Activated naive CD4-positive, alpha-beta T cell treated with anti-CD3 and anti-CD28 coated beads, Interleukin-2, amount 50 U/mL, for 16 hours (primary cell): ENCODE measurements at places on chromosomes 5 and 9.

DNA sequence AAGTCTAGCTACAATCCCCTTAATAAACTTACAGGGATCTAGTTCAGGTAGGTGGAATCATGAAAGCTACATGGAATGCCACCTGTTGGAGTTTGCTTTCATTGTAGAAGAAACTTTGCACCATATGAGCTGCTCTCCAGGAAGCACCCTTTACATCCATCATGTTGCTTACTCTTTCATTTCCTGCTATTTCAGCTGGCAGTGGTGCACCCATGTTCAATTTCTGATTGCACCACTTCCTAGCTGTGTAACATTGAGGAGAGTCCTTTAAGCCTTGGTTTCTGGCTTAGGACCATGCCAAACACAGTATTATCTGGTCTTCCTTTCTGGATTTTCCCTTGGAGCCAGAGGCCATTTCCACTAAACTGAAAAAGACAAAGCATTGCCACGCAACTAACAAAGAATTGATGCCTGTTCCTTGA, 123.3 kb upstream of the SLC12A2 start:
- no peak for DNase-seq

DNA sequence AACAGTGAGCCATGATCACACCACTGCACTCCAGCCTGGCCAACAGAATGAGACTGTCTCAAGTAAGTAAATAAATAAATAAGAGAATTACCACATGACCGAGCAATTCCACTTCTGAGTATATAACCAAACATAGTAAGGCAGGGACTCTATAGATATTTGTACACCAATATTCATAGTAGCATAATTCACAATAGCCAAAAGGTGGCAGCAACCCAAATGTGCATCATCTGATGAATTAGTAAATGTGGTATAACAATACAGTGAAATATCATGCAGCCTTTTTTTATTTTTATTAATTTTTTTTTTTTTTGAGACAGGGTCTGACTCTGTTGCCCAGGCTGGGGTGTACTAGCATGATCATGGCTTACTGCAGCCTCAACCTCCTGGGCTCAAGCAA, 33.1 kb downstream of the ALDH7A1 start:
- no peak for DNase-seq

GRCh38 chr9:96109680-96110351, 192.2 kb downstream of the HSD17B3 start:
- DNase-seq: no peak

DNA sequence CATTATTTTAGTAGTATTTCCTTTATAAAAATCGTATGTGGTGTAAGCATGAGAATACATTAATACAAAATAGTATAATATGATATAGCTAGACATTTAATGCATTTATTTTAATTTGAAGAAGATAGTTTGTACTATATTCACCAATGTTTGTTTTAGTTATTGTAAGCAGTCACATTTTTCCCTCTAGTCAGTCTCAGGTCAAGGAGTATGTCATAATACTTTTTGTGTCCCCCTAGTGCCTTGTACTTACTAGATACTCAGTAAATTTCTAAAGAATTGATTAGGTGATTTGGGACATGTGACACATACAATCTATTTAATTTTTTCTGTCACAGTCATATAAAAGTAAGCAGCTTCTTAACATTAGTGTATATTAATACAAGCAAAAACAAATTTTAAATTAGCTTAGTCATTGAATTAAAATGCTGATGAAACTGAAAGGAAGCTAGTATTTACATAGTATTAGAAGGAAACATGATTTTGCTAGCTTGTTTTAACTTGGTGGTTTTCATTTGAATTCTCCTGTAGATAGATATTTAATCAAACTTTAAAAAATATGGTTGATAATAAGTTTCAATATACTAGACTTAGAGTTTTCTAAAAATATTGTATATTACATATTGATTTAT, 242.2 kb downstream of the FER start:
- no peak for DNase-seq

GRCh38 chr5:138569782-138570181, 5.4 kb downstream of the HSPA9 start:
- no peak for DNase-seq

DNA sequence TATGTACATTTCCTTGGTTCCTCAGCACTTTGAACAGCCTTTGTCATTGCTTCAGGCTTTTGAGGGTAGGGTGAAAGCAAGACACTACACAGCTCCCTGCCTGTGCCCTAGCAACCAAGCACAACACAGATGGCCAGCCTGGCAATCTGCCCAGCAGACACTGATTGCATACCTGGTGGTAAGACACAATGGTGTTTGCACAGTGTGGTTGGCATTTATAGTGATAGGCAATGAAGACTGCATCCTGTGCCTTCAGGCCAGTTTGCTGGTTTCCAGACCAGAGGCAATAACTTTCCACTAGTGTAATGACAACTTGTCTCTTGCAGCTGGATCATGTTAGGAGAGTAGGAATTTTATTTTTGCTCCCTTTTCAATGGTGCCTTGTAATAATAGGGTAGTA, 144.5 kb upstream of the TNC start:
- no peak for DNase-seq

DNA sequence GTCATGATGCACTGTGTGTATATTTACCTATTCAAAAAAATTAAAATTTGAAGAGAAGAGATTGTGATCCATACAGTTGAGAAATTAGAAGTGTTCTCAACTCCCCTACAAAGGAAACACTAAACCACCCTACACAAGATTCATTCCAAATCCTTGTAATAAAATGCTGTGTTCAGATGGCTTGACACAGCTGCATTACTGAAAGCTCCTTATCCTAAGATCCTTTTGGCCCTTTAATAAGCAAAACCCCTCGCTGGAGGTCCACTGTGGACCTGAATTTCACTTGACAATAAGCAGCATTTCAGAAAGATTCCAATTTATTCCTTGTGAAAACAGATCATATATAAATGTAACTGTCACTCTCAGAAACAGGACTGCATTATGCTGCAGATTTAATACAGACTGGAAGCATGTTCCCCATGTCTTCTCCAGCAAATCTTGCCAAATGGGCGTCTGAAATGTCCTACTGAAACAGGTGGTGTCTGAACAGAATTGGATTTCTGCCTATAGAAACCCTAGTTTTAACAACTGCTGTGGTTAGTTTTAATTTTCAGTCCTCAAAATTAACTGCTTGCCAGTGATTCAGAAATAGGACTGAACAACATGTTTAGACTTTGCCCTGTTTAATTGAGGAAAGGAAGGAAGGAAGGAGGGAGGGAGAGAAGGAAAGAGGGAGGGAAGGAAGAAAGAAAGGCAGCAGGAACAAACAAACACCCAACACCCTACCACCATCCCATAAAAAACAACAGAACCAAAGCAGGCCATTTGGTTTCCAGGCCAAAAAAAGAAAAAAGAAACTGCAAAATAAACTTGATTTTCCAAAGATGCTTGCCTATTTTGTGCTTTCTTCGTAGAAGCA, 179.6 kb downstream of the MLLT3 start:
- DNase-seq: no peak

DNA sequence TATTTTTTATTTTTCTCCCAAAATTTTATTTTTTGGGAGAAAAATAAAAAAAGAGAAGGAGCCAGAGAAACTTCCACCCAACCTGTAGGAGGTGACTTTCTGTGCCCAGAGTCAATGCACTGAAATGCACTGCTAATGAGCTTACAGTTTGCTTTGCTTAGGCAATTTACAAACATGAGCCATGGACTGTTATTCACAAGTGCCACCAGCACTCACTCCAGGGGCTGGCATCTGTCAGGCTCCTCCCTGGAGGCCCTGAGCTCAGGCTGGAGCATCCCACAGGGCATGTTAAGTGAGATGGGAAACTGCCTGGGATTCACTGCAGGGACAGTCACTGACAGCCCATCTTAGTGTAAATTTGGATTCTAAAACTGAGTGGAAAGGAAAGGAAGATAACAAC, 74.9 kb downstream of the FANCC start:
- no peak for DNase-seq

DNA sequence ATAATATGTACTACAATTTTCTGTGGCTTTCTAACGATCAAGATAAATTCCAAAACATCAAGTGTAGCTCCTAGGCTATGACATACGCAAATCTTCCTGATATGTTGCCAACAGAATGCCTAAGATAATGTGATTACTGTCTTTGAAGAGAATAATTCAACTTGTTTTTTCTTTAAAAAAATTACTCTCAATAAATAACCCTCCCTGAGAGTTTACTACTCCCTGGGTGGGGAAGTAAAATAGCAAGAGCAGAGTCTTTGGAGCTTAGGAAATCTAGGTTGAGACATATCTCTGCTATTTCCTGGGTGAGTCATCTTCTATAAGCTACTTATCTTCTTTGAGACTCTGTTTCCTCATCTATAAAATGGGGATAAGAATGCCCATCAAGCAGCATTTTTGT, 201.2 kb downstream of the ACTL7B start:
- no peak for DNase-seq

DNA sequence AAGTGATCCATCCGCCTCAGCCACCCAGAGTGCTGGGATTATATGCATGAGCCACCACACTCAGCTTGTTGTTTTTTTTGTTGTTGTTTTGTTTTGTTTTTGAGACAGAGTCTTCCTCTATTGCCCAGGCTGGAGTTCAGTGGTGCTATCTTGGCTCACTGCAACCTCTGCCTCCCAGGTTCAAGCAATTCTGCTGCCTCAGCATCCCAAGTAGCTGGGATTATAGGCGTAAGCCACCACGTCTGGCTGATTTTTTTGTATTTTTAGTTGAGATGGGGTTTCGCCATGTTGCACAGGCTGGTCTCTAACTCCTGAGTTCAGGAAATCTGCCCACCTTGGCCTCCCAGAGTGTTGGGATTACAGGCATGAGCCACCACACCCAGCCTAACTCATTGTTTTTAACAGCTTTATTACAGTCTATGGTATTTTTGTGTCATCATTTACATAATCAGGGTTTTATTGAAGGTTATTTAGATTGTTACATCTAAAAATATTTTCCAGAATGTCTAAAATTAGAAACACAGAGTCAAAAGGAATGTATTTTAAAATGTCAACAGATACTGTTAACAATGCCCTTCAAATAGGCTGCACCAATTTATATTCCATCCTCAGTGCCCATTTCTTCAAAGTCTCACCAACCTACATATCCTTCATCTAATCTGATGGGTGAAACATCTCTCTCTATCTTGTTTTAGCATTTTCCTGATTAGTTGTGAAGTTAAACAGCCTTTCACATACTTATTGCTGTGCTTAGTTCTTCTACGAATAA, 18.6 kb downstream of the KIF3A start:
- no peak for DNase-seq

DNA sequence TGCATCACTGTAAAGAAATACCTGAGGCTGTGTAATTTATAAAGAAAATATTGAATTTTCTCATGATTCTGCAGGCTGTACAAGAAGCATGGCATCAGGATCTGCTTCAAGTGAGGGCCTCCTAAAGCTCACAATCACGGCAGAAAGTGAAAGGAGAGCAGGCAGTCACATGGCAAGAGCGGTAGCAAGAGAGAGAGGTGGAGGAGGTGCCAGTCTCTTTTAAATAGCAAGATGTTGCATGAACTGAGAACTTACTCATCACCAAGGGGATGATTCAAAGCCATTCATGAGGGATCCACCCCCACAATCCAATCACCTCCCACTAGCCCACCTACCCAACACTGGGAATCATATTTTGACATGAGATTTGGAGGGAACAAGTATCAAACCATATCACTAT, 184.5 kb upstream of the PAPPA start:
- no peak for DNase-seq

GRCh38 chr5:132802044-132802684, 10.9 kb upstream of the SOWAHA start:
- DNase-seq: no peak

DNA sequence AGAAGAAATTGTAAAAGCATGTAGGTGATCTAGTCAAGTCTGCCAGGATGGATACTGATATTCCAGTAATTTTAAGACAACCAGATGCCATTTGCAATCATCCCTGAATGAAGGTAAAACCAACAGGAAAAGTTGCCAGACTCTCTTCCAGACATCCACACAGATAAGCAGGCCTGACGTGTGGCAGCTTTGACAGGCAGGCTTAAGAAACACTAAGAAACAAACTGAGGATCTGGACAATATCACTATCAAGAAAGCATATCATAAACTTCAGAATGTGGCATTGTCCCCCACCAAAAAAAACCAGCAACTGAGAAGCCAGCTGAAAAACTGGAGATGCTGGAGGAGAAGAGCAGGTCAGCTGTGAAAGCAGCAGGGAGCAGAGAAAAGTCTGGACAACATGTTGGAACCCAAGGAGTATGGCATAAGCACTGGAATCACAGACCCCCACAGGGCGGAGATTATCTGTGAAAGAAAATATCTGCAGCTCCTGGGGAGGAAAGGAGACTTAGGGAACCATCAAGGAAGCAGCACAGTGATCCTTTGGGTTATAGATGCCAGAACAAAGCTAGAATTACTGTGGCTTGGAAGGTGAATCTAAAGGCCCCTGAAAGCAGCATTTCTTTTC, 307.0 kb downstream of the CWC27 start:
- no peak for DNase-seq
